NCI-H510A (cell line): ENCODE measurements at places on chromosomes 16 and 17.
A peak's percentile ranks its signal among the peaks of the same experiment; 100 is the strongest.

- no peak for DNase-seq
Observed at GRCh38 chr16:58127033-58127556, 2.1 kb downstream of the CFAP20 start.

DNA sequence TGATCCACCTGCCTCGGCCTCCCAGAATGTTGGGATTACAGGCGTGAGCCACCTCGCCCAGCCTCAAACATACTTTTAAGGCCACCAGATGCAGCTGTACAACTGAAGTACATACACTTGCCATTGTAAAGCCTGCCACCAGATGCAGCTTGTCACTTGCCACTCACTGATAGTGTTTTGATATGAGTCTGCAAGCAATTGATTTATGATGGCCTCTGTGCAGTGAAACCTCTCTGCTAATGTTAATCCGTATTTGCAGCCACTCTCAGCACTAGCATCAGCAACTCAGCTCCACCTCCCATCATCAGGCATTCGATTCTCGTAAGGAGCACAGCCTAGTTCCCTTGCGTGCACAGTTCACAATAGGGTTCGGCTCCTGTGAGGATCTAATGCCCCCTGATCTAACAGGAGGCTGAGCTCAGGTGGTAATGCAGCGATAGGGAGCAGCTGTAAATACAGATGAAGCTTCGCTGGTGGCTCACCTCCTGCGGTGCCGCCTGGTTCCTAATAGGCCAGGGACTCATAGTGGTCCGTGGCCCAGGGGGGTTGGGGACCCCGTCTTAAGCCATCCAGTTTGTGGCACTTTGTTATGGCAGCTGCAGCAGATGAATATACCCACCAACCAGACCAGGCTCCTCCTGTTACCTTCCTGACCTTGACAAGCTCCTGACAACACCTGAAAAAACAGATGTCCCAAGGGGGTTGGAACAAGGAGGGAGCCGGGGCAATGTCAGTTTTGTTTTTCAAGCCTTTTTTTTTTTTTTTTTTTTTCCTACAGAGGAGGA, 1.3 kb upstream of the HERPUD1 start:
- DNase-seq = peak; percentile 43

GRCh38 chr16:64498363-64498762, 623.5 kb downstream of the CDH11 start:
- DNase-seq = no peak

DNA sequence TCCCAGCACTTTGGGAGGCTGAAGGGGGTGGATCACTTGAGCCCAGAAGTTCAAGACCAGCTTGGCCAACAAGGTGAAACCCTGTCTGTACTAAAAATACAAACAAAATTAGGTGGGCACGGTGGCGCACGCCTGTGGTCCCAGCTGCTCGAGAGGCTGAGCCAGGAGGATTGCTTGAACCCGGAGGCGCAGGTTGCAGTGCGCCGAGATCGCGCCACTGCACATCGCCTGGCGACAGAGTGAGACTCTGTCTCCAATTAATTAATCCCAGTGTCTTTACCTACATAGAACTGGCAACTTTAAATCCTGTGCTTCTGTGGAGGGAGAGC, 1.5 kb upstream of the ELOB start:
- DNase-seq = no peak

DNA sequence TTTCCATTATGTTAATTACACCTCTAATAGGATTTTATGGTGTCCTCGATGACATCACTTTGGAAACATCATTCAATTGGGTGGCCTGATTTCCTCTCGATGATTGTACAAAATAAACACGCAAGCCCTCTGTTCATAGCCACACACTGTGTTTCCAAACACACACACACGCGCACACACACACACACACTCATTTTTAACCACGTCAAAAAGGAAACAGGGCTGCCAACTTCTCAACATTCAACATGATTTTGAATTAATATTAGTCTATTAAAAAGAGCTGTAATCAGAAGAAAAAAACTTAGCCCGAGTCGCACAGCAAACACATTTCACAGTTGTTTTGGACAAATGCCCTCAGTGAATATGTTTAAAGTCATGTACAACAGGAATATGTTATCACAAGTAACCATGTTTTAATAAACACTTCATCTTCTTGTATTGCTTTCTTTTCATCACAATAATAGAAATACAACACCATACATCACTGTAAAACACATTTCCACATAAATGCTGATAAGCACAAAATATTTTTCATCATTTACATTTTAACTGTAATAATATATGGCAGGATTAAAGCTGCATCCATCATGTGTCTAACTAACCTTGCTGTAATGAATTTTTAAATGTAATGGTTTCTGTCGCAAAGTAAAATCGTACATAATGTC, 219.1 kb upstream of the IRX3 start:
- peak; percentile 28 for DNase-seq

DNA sequence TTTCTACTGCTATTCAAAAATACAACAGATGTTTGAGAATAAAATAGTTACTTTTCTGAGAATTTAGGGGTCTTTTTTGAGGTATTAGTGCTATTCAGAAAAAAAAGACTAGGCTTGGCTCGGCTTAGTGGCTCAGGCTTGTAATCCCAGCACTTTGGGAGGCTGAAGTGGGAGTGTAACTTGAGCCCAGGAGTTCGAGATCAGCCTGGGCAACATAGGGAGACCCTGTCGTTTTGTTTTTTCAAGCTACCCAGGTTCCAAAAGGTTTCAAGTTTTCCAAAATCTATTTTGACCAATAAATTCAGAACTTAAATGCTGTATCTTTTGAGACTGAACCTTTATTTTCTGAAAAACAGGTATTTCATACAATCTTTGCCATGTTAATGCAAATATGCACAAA, 3.2 kb upstream of the ARL6IP1 start:
- no peak for DNase-seq

DNA sequence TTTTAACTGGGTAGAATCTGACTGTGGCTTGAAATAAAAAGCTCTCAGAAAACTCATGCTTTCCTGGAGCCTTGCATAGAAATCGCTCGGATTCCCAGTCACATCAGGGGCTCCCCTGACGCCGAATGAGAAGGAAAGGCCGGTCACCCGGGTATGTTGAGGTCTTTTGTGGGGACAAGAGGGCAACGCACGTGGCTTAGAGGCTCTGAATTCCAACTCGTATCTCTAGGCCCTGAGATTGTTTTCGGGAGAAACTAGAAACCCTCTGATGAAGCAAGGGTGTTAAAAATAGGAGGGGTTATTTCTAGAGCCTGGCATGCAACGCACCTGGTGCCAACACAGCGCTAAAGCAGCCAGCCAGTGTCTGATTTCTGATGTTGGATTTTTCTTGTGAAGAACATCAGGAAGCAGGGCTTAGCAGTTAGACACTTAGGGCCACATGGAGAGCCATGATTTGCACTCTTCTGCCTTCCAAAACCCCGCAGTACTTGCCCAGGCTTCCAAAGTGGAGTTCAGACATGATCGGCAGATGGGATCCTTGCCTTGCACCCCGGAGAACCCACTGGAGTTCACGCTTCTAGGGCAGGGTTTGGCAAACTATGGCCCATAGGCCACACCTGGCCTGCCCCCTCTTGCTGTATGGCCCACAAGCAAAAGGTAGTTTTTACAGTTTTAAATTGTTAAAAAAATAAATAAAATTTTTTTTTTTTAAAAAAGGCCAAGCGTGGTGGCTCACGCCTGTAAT, 12.6 kb downstream of the CACNG1 start:
- no peak for DNase-seq

DNA sequence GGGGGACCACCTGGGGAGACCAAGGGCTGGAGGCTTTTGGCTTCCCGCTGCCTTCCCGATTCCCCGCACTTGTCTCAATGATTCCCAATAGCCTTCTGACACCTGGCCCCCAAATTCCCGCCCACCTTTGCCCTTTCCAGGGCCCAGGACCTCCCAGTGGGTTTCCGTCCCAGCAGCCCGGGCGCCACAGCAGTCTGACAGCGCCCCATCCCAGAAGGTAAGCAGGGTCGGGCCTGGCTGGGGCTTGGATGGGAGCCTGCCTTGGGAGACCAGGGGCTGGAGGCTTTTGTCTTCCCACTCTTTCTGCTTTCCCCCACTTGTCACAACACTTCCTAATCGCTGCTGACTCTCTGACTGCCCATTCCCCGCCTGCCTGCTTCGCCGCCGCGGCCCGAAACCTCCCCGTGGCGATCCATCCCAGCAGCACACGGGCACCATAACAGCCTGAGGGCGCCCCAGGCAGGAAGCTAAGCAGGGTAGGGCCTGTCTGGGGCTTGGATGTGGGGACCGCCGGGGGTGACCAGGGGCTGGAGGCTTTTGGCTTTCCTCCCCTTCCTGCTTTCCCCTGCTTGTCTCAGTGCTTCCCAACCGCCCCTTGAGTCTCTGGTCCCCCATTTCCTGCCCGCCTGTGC, 2289.3 kb downstream of the TP53TG3F start:
- DNase-seq = no peak

DNA sequence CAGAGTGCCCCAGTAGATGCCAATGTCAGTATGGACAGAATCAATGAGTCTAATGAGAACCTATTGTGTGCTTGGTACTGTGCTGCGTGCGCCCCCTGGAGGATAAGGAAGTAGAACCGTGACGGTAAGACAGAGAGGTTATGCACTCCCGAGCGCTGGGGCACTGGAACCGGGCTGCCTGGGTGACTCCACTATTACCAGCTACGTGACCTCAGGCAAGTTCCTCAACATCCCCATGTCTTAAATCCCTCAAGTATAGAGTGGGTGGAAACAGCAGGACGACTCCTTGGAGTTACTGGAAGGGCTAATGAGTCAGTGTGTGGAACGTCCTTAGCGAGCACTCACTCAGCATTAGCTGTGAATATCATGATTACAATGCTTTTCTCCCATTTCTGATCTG, 16.2 kb downstream of the CHST4 start:
- no peak for DNase-seq

GRCh38 chr16:73040136-73040535, 7.8 kb downstream of the ZFHX3 start:
- no peak for DNase-seq

DNA sequence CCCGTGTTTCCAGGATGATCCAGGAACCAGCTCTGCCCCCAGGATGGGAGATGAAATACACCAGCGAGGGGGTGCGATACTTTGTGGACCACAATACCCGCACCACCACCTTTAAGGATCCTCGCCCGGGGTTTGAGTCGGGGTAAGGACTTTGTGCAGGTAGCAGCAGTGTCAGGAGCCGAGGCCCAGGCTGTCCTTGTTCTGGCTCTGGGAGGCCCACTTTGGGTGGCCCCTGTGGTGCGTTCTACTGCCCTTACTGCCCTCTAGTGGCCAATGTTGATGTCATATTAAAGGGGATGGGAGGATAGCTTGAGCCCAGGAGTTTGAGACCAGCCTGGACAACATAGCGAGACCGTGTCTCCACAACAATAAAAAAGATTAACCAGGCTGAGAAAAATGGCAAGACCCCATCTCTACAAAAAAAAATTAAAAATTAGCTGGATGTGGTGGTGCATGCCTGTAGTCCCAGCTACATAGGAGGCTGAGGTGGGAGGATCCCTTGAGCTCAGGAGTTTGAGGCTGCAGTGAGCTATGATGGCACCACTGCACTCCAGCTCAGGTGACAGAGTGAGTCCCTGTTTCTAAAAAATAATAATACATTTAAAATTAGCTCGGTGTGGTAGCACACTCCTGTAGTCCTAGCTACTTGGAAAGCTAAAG, 20.9 kb upstream of the CLEC18A start:
- peak; percentile 3 for DNase-seq

- DNase-seq = no peak
Observed at GRCh38 chr17:30172560-30172959, 55.9 kb downstream of the NSRP1 start.

DNA sequence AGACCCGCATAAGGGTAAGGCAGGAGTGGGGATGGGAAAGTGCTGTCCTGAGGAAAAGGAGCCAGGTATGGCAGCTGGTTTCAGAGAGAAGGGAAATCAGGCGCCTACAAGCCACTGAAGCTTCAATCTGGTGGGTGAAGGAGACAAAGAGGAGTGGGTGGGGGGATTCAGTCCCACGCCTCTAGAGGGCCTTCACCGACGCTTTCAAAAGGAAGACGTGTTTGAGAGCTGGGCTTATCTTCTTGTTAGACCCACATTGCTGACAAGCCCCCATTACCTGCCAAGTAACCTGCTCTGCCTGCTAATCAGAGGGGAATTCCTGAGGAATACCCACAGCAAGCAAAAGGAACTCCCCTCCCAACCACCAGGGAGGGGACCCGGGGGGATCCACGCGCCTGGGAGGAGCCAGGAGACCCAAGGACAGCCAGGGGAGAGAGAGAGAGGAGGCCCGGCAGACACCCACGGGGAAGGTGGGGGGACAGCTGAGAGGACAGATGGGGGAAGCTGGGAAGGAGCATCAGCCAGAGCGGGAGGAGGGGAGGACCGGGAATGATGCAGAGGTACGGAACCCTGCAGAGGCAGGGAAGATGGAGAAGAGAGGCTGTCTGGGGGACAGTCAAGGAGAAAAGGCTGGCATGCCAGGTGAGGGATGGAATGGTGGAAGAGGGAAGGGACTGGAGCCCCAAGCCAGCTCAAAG, 1.0 kb downstream of the MTMR4 start:
- no peak for DNase-seq

DNA sequence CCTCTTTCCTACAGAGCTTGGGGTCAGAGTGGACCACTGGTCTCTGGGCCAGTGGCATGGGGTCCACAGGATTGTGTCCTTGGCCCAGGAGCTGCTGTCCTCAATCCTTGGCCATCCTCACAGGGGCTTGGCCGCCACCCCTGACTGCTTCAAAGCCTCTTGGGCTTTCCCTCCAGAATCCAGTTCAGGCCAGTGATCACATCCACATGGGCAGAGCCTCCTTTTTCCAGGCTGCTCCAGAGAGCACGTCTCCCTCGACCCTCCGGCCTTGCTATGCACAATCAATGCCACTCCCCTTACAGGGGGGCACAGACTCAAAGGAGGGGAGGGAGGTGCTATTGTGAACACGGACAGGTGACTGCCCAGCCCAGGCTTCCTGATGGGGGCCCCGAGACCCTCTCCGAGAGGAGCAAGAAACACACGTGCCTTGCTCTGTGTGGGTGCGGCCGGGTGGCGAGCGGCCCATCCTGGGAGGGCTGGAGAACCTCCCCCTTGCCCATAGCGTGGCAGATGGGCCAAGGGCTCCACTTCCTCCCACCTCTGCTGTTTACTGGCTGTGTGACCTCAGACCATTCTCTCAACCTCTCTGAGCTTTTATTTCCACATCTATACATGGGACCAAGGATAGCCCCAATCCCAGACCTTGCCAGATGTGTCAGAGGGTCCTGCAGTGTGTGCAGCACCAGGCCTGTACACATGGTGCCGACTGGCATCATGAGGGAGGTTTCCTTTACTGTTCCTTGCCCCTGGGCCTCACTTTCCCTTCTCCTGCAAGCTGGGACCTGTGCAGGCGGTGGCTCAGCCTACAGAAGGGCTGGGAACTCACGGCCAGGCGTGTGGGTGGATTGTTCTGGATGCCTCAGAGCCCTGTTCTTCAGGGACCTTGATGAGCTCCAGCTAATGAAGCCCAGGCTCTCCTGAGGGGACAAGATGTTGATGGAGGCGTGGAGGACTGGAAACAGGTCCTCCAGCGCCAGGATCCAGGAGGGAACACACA, 229.0 kb upstream of the GSE1 start:
- no peak for DNase-seq

- no peak for DNase-seq
Observed at GRCh38 chr16:1534021-1535020, 855 bp downstream of the TMEM204 start.

GRCh38 chr17:20073055-20073979, 64.2 kb downstream of the SPECC1 start:
- no peak for DNase-seq

GRCh38 chr16:84507011-84507982, 2.8 kb upstream of the MEAK7 start:
- no peak for DNase-seq

GRCh38 chr16:85556456-85557082, 56.6 kb upstream of the GSE1 start:
- DNase-seq = no peak

GRCh38 chr17:8062807-8063483, 24.1 kb downstream of the ALOX15B start:
- no peak for DNase-seq
